Bladder microvascular endothelial cell (primary cell): ENCODE measurements at places on chromosomes 4 and X. TPM values are rescaled to one million over a fixed set of nuclear protein-coding genes. Genes with fewer than 3 reads are reported as not detected.

Gene CDS1
- total RNA-seq, result 0.06 and 0.32 TPM in 2 replicates

Gene HMGB2
- 97.5 and 197 TPM in 2 replicates for total RNA-seq

Gene GAGE1
- total RNA-seq, result not detected in 2 replicates

Gene CSAG1
- not detected in 2 replicates for total RNA-seq

Gene RHOXF2B
- total RNA-seq, result not detected in 2 replicates

Gene IL3RA
- total RNA-seq, result 47.8 and 78.2 TPM in 2 replicates

Gene NIPAL1
- 0.49 and 0.57 TPM in 2 replicates for total RNA-seq

Gene LDOC1
- 3.6 and 15.7 TPM in 2 replicates for total RNA-seq

Gene EDA
- total RNA-seq, result 0.49 and 0.94 TPM in 2 replicates

Gene SSX2B
- not detected in 2 replicates for total RNA-seq

Gene NDP
- not detected in 2 replicates for total RNA-seq

Gene PCDH10
- total RNA-seq, result 0.38 and 0.65 TPM in 2 replicates

Gene MAOA
- 13.6 and 203 TPM in 2 replicates for total RNA-seq

Gene LRIT3
- total RNA-seq, result 0.06 TPM in 1 of 2 replicates, not detected in the other

Gene FAM149A
- 0.19 and 0.32 TPM in 2 replicates for total RNA-seq

Gene CCDC160
- not detected in 2 replicates for total RNA-seq

Gene PCDH11X
- total RNA-seq, result not detected in 2 replicates

Gene CXCL13
- not detected in 2 replicates for total RNA-seq
